ENCODE measurements at places on chromosomes 13 and 19.

DNA sequence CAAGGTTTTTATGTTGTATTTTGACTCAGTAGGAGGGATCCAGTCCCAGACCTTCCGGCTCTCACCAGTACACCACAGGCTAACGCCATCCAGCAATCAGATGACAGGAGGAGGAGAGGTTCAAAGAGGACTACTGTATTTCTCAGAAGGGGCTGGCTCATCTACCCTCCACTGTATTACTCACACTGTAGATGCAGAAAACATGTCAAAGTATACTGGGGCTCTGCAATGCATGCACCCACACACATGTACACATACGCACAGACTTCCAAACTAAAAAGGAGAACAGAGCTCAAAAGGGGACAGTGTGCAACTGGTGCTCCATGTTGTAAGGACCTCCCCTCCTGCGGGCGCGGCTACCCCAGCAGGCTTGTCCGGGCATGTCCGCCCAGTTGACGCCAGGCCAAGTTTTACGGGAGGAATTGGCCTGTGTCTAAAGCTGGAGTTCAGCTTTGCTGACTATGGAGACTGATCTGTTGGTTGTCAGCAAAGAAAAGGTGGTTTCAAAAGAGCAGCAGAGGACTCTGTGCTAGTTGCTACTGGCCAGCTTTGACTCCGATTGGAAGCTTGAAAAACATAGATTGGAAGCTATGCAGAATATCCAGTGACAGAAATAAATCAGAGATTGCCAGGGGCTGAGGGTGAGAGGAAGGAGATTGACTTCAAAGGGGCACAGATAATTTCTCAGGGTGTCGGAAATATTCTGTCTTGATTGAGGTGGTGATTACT, 314.2 kb downstream of the DLEU7 start:
- DNase-seq = no peak

GRCh38 chr13:78599645-78600279, 3.6 kb downstream of the POU4F1 start:
- no peak for DNase-seq

GRCh38 chr13:63741029-63741813, 2325.6 kb upstream of the PCDH20 start:
- no peak for DNase-seq

DNA sequence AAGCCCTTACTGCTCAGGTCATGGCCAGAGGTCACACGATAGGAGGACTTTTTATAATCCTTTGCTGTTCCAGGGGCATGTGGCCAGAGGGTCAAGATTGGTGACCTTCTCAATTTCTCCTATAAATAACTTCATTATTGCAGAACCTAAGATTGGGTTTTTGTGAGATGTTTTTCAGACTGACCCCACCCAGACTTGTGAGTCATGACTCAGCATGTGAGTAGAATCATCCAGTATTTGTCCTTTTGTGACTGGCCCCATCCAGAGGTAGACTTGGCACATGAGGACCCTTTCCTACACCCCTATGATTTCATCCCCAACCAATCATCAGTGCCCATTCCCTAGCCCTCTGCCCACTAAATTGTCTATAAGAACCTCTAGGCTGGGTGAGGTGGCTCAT, 84.5 kb upstream of the ABCC4 start:
- no peak for DNase-seq

GRCh38 chr19:42422901-42423461, 4.2 kb downstream of the LIPE start:
- DNase-seq = no peak

DNA sequence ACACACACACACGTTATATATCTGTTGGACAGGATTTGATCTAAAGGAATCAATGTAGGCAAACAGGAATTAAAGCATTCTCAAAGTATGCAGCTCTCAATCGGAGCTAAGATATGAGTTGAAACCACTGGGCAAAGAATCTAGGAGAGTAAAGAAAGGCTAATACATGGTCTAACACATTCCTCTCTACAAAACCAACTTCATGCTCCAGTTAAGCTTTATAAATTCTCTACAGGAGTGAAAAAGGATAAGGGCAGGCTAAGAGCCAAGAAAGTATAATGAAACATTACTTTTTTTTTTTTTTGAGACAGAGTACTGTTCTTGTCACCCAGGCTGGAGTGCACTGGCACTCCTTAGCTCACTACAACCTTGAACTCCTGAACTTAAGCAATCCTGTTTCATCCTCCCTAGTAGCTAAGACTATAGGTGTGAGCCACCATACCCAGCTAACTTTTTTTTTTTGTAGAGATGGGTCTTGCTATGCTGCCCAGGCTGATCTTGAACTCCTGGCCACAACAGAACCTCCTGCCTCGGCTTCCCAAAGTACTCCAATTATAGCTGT, 10.6 kb downstream of the FBXL3 start:
- DNase-seq = no peak

DNA sequence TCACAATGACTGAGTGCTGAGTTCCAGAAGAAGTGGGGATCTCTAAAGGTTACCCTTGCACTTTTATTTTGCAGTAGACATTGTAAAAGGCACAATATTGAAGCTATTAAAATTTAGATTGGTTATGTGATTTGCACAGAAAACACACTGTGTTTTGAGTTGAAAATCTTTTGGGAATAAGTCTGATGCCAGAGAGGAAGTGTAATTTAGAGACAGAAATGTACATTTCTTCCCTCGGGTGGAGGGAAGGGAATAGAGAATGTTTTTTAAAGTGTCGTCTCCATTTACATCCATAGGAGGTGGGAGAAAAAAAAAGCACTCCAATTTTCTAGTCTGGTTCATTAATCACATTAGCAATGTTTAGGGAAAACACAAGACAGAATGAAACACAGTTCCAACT, 465.8 kb downstream of the OLFM4 start:
- DNase-seq = no peak

DNA sequence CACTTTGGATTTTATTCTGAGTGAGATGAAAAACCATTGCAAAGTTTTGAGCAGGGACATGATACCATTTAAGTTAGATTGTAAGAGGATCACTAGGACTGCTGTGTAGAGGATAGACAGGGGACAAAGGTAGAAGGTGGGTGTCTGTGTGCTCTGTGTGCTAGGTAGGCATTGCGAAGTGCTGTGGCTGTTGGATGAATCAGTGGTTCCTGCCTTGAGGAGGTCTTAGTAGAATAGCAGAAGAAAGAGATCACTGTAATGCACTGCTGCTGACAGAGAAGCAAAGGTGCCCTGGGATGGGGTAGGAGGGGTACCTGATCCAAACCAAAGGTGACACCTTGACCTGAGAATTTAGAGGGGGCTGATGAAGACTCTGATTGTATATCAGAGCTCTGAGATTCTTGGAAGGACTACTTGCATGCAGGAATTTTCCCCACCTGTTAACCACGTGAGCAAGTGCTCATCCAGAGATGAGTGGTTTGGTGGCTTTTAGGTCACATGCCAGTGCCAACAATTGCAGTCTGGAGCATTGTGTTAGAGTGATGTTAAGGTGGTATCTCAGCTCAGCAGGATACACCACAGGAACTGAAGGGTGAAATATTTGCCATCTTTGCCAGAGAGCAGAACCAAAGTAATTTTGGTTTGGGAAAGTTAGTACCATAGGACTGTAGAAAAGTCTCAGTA, 10.8 kb downstream of the WASF3 start:
- DNase-seq = peak; percentile 41

DNA sequence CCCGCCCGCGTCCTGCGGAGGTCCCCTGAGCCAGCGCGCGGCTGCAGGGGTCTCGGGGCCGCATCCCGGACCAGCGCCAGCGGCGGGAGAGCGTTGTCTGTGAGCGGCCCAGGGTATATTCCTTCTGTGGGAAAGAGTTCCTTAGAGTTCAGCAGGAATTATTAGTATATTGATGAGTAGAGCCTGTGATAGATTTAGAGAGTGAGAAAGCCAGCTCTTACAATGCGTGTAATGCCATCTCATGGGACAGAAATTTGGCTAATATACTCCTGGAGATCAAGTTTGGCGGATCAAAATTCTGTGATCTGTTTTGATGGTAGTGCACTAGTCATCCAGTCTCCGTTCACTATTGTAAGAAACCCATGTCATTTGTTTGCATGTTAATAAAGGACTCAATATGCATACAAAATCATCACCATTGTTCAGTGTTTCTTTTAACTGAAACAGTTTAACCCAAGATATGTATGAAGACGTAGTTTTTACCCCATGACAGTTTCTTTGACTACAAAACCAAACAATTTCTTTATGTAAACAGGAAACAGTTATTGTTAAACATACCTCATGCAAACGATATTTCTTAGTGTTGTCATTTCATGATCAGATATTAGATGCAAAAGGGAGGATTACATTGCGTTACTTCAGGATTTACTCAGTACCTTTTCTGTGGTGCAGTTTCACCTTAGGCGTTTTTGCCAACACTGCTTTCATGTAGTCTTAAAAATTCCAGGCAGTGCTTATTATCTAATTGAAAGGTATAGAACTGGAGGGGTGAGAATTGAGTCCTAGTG, 9.9 kb downstream of the TNFRSF19 start:
- DNase-seq = no peak

GRCh38 chr13:106602178-106602577, 34.2 kb upstream of the ARGLU1 start:
- peak; percentile 16 for DNase-seq
